ENCODE measurements at places on chromosomes 4 and X.

DNA sequence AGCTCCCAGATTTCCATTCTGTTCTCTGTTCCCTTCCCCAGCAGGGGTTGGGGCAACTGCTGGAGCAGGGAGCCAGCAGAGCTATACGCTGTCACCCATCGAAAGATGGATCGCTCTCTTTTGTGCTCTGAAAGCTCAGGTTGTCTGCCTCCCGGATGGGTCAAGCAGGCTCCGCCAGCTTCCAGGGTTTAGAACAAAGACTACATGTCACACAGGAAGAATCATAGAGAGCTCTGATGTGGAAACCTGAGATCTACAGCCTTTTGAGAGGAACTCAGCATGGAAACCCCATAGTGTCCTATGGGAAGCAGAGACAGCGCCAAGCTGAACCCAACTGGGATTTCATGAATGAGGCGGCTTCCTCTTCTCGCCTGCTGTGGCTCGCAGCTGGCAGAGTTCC, 205.4 kb downstream of the HS3ST1 start:
- DNase-seq, result peak; percentile 43

DNA sequence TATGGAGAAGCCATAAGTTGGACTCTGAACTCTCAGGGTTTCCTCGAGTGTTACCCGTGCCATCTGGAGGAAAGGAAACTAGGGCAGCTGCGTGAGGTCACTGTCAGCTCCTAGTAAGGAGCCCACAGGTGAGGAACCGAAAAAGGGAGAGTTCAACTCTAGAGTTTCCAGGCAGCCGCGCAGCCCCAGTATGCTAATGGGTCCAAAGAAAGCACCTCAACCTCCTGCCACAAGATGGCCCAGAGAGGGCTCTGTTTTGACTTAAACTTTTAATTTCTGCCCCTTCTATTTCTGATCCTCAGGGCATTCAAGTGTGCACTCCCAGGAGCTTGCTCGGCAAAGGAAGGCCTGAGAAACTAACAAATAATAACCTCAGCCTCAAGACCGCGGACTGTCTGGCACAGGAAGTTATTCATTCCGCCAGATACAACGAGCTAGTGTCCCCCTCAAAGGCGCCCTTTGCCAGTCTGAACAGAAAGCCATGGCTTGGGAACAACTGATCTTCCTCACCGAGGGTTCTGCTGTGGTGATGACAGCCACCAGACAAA, 13.9 kb downstream of the SCARB2 start:
- no peak for DNase-seq

- no peak for DNase-seq
Observed at GRCh38 chr4:121479808-121480207, 99.0 kb upstream of the QRFPR start.

DNA sequence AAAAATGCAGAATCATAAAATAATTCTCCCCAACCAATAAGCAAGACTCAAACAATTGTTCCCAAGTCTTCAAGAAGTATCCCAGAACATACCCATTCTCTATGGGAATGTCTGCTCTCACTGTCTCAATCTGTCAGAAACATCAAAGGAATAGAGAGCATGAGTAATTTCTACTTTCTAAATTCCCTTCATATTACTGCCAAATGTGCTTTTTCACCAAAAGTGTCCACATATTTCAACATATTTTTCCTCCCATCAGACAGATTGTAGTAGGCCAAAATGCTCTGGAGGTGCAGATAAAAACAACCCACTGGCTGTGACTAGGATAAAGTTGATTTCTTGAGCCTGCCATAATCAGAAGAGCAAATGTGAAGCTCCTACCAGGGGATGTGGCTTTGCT, 692.0 kb upstream of the FAM241A start:
- DNase-seq, result no peak

DNA sequence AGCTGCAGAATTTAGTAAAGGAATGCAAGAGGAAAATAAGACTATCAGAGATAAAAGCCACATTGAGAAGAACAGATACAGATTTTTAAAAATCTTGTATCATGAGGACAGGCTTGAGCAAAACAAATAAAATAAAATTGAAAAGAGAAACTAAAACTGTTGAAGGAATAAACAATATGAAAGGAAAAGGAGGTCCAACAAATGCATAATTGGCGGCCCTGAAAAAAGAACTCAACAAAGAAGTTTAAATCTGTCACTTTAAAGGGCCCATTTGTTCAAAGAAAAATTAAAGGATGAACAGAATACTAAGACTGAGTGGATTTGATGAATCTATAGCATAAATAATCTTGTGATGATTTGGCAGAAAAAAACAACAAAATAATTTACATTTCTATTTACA, 36.5 kb downstream of the TMPRSS11B start:
- DNase-seq, result no peak

GRCh38 chr4:54527532-54527931, 130.2 kb upstream of the KIT start:
- DNase-seq, result no peak

- DNase-seq, result no peak
Observed at GRCh38 chrX:138018145-138018799, 452.3 kb downstream of the ZIC3 start.

GRCh38 chrX:140815868-140816267, 106.3 kb downstream of the LINC00632 start:
- DNase-seq, result no peak

DNA sequence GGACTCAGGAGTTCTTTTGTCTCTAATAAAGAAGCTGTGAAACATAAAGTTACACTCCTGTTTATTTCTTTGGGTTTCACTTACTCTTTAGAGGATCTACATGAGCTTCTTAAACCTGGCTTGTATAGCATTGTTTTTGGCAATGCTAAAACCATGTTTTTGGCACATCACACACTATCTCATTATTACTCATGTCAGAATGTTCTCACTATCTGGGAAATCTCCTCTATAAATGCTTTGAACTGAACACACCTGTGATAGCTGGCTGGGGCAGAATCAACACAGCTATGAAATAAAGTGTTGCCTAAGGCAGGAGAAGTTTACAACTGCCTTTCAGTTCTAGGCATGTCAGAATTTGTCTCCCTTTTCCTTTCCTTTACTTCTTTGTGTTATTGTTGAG, 52.6 kb downstream of the SULT1B1 start:
- DNase-seq, result no peak

- no peak for DNase-seq
Observed at GRCh38 chr4:38684271-38684670, 20.3 kb downstream of the KLF3 start.

GRCh38 chr4:86536151-86536550, 58.0 kb upstream of the PTPN13 start:
- DNase-seq, result no peak

GRCh38 chr4:137070614-137071013, 461.7 kb downstream of the PCDH18 start:
- no peak for DNase-seq

DNA sequence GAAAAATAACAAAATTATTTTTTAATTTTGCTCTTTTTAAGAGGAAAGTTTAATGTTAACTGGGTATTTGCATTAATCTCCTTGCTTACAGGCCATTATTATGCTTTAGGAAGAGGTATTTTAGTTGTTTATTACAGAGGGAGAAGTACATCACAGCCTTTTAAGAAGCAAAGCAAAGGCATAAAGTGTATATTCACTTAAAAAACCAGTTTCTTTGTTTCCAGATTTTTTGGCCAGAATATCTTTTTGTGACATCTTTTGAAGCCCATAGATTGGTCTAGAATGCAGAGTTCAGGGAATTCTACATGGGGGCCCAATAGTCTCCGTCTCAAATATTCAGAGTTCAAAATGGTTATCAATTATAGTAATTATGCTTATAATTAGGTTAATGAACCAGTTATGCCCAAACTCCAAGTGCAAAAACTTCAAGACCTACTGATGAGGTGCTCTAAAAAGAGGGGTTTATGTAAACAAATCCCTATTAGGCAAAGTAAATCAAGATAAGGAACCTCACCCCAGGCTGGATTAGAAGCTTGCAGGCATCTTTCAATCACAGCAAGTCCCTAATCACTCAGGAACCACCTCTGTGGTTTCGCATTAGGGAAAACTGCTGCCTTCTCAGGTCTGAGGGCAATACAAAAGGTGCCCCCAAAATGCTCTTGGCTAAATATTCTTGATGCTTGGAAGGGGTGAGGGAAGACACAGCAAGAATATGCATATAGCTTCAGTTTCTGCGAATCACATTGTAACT, 1.4 kb downstream of the CXXC4 start:
- no peak for DNase-seq

DNA sequence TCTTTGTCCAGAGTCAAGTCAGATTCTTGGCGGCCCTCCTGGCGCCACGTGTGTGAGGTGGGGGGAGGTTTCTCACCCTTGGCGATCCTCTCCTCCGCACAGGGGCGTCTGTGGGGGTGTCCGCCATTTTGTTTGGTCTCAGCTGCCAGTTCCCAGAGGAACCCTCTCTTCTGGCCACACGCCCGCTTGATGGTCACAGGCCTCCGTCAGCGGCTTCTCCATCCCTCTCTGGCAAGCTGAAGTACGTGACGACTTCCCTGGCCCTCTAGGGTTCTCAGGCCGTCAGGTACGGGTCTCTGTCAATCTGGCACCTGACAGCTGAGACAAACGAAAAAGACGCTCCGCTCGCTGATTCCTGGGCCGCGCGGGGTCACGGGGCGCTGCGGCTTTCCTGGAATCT, 272.6 kb downstream of the TRIML1 start:
- DNase-seq, result no peak

DNA sequence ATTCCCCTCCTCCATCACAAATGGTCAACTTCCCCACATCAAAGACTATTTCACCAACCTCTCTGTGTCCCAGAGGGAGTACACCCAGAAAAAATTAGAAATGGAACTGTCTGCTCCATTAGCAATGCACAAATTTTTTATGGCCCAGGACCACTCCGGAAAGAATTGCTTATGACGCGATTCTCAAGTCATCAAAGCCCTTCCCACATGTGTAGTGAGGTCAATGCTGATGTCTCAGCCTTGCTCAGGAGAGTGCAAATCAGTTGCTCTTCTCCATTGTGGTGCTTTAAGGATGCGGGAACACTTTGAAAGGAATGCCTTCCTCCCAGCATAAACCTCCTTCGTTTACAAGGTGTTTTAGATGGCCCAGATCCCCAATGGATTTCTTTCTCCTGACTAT, 518.3 kb downstream of the PPARGC1A start:
- no peak for DNase-seq

GRCh38 chr4:24856586-24856985, 56.3 kb downstream of the CCDC149 start:
- DNase-seq, result no peak

DNA sequence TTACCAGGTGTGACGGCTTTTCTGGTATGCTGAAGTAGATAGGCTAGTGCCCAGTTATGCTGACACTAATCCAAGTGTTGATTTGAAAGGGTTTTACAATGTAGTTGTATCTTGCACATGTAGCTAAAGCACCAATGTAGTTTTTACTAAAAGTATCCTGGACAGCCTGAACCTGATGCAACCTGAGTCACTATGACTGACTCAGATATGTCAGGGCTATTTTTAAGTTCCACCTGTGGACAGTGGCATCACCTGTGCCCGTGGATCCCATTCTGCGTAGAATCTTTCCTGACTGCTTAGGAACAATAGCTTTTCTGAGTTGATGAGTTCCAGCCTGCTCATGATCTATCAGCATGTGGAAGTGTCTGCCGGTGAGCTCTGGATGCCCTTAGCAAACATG, 58.1 kb downstream of the CCNG2 start:
- no peak for DNase-seq

- DNase-seq, result no peak
Observed at GRCh38 chr4:16757080-16757521, 141.3 kb downstream of the LDB2 start.

- DNase-seq, result no peak
Observed at GRCh38 chr4:147516133-147516532, 35.2 kb downstream of the EDNRA start.

Data from NCI-H2107 (cell line).